CD4-positive, alpha-beta T cell treated with Interleukin-6 at 100 ng/mL for 8 hours (primary cell): ENCODE measurements at places on chromosomes 2 and 18.

- no peak for DNase-seq
Observed at GRCh38 chr2:240724431-240724830, 32.8 kb downstream of the AQP12A start.

DNA sequence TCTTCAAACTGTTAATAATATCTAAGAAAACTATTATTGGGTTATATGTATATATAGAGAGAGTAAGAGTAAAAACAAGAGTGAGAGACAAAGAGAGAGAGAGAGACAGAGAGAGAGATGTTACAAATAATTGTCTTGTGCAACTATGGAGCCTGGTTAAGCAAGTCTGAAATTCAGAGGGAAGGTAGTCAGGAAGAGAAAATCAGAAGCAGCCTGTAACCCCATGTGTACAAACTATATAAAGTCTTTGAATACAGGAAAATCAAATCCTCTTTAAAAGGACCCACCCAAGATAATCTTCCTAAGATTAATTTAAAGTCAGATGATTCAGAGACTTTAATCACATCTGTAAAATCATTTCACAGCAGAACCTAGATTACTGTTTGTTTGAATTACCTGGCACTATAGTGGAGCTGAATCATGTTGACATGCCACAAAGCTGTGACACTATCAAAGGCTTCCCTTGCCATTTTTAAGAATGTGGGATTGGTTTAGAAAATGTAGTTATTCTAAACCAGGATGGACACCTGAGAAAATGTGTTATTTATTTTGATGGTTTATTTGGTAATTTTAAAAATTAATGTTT is 301.7 kb upstream of the FSIP2 start:
- DNase-seq: no peak

- DNase-seq: no peak
Observed at GRCh38 chr2:200131307-200131706, 175.2 kb upstream of the SPATS2L start.

DNA sequence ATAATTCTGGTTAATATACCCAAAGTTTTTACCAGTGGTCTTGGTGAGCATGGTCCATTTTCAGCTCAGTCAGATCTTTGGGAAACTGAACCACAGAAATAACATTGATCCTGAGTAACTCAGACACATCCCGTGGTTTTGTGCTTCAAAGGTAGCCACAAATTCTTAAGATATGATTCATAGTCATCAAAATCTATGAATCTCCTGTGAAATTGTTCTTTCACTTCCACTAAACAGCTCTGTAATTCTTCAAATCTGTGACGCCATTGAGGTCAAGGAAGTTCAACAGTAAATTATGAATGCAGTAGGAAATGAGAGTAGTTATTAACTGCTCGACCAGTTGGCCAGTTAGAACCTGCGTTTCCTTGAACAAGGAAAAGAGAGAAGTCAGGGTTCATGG is 147.3 kb downstream of the IRS1 start:
- DNase-seq: no peak

- no peak for DNase-seq
Observed at GRCh38 chr18:79506191-79507075, 110.7 kb downstream of the NFATC1 start.

DNA sequence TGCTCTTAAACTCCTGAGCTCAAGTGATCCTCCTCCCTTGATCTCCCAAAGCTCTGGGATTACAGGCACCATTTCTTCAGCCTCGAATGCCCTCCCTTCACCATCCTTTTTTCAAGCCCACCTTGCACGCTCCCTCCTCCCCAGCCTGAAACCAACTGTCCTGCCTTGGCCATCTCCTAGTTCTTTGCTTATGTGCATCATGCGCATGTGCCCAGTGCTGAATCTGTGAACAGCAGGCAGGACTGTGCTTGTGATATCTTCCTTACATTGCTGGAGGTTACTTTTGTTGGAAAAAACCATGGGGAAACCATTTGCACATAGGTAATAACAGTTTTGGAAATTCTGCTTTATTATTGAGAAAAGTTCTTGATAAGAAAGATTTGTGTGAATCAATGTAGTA is 30.2 kb upstream of the CETN1 start:
- DNase-seq: no peak

GRCh38 chr2:134648586-134648985 is 70.2 kb downstream of the TMEM163 start:
- DNase-seq: no peak

DNA sequence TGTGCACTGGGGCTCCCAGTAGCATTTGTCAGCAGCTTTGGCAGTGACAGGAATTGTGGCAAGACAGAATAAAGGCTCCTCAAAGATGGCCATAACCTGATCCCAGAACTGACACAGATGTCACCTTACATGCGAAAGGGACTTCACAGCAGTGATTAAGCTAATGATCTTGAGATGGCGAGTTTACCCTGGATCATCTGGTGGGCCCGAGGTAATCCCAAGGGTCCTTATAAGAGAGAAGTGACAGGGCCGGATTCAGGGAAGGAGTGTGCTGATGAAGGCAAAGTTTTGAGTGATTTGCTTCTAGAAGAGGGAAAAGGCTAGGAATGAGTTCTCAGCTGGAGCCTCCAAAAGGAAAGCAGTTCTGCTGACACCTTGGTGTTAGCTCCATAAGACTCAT is 333.9 kb downstream of the LPIN1 start:
- DNase-seq: no peak
